ENCODE measurements at places on chromosomes 1 and 21.

GRCh38 chr1:15106608-15107007 is 46.9 kb upstream of the TMEM51 start:
- no peak for DNase-seq

GRCh38 chr1:168089326-168089978 is 47.3 kb downstream of the GPR161 start:
- DNase-seq = no peak

- DNase-seq = no peak
These were observed 641.2 kb downstream of the PTPRC start for GRCh38 chr1:199279872-199280645.

- DNase-seq = no peak
These were observed 1.1 kb downstream of the ARHGAP30 start for GRCh38 chr1:161068306-161069234.

DNA sequence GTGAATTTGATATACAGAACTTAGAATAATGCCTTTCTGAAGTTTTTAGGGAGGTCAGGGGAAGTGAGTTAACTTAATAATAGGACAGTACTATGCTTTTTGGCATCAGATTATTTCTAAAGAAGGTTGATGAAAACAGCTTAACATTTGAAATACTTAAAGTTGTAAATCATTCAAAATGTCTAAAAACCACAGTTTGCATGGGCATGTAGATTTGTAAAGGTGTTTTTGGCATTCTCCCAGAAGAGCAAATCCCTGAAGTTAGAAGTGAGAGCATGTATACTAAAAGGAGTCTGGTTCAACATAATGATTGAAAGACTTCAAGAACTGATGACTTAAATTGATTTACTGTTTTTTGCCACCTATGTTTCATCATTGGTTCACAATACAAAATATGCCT is 6.7 kb downstream of the DR1 start:
- DNase-seq = no peak

- DNase-seq = no peak
These were observed 450.7 kb downstream of the NEGR1 start for GRCh38 chr1:71831646-71832045.

Data from C1 segment of cervical spinal cord (tissue), 14 donors.